ENCODE measurements at places on chromosomes 1 and 21. TPM values are rescaled to one million over a fixed set of nuclear protein-coding genes. Genes with fewer than 3 reads are reported as not detected.

DNA sequence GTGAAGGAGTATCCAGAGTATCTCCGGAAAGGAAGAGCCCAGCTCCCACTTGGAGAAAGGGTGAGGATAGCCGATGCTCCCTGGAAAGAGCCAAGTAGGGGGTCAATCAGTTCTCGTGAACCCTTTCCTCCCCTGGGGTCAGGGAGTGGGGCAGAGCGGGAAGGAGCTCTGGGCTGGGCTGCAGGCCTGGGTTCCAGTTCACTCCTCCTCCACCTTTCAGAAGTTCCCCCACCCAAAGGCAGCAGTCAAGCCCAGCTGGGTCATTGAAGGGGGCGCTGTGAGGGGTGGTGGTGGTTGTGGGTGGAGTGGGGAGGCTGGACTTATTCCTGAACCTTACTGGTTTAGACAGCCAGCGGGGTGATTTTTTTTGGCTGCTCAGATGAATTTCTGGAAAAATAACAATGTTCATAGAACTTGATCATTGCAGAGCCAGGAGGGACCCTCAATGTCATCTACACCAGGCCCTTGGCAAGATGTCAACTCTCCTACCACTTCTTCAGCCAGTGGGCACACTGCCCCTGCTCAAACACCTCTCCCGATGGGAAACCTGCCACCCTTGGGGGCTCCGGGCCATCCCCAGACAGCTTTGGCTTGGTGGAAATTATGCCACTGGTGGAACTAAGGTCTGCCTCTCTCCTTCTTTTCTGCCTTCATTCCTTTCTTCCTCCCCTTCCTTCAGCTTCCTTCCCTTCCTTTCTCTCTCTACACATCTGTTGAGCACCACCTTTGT lies 235.8 kb downstream of the TRABD2B start:
- no peaks in the 10 kb centered on the region for H3K27me3 ChIP-seq
- no peak for DNase-seq
- no peaks in the 10 kb centered on the region for H3K4me1 ChIP-seq
- no peak overlapping the region for H3K27ac ChIP-seq

DNA sequence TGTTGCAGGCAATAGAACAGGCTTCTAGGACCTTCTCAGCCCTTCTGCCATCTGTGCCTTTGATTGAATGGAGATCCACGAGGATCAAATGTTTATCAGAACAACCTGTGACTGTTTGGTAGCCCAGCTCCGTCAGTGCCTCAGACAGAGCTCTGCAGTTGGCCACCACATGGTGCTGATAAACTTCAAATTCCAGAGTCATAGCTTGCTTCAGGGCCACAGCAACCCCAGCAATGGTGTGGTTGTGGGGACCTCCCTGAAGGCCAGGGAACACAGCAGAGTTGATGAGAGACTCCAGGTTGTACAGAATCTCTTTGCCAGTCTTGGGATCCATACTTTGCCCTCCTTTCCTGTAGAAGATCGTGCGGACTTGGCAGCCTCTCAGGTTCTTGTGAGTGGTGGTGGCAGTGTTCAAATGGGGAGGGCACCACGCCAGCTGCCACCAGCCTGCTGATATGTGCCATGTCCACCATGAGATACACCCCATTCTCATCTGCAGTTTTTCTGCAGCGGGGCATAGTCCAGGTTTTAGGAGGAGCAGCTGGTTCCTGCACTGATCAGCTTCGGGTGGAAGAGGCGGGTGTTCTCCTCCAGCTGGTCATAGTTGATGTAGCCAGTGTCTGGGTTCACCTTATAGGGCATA lies 82.9 kb upstream of the ARTN start:
- H3K4me3 ChIP-seq = no peak overlapping the region
- no peaks in the 10 kb centered on the region for H3K27me3 ChIP-seq
- no peak overlapping the region for H3K27ac ChIP-seq
- DNase-seq = no peak
- H3K36me3 ChIP-seq = no peaks in the 10 kb centered on the region

DNA sequence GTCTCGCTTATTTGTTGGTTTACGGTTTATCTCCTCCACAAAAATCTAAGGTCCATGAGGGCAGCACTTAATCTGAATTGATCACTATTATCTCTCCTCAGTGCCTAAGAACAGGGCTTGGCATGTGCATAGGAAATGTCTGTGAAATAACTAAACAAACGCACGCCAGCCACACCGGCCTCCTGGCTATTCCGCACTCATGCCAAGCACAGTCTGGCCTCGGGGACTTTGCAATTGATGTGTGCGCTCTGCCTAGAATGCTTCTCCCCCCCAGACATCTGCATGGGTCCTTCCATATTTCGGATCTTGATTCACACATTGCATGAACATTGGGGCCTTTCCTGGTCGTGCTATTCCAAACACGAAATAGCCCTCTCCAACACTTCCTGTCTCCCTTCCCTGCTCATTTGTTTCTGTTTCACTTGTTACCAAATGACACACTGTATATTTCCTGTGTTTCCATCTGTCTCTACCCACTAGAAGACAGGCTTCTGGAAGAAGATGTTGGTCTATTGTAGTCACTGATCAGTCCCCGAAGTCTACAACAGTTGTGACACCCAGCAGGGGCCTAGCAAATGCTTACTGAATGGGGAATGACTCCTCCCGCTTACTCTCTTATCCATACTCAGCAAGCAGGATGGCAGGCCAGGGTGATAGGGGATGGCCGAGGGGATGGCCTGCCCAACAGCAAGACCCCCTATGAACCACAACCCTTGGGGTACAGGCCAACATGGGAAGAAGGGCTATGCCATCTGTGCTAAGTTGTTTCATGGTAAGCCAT lies 93.9 kb downstream of the GLIS1 start:
- no peak overlapping the region for H3K4me3 ChIP-seq
- DNase-seq = no peak
- no peaks in the 10 kb centered on the region for H3K36me3 ChIP-seq

DNA sequence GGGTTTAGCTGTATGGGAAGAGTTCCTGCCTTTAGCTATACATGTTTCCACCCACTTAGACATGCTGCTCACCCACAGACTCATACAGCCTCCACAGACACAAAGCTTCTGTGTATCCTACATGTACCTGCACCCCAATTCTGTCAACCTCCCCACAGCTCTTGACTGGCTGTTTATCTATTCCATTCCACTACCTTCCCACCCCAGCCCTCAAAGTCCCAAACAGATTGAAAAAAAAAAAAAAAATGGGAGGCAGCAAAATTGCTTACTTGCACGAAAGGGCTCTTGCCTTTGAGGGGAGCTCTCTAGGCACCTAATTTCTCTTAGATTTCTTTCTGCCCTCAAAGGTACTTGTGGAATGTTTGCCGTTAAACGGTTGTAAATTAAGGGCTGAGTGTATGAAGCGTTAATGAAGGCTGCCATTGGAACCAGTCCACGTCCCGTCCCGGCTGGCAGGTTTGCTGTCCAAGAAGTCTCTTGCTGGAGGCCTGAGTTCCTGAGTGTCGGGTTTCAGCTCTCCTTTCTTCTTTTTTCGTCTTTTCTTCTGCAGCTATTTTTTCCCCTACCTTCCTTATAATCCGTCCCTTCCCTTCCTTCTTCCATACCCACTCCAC lies 43.6 kb downstream of the PBX1 start:
- no peaks in the 10 kb centered on the region for H3K27me3 ChIP-seq
- no peaks in the 10 kb centered on the region for H3K36me3 ChIP-seq
- H3K4me1 ChIP-seq = peaks cover 18% of the 10 kb centered on the region

DNA sequence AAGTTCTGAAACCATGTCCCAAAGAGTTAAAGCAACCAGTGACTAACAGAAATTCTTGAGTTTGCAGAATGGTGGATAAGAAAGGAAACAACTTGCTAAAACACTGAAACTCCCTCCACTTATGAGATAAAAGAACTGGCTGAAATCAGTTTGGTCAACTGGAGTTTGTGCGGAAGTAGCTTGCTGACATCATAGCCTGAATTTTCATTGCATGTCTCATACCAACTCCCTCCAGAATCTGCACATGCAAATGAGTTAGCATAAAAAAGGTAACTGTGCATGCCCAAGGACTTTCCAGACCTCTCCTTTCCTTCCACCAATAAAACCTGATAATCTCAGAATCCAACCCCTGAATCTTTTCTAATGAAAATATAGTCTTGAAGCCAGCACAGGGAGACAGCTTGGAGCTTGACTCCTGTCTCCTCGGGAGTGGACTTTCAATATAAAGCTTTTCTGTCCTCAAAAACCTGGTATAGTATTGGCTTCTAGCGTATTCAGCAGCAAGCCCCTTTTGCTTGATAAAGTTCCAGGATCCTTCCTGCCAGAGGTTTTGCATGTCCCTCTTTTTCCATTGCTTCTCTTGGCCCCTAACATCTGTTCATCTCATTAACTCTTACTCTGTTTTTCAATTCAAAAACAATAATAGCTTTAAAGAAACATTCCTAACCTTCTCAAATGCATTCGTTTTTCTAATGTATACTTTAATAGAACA lies 785.8 kb upstream of the ADGRL4 start:
- H3K4me1 ChIP-seq = no peaks in the 10 kb centered on the region
- no peaks in the 10 kb centered on the region for H3K27me3 ChIP-seq
- H3K4me3 ChIP-seq = no peak overlapping the region
- H3K36me3 ChIP-seq = no peaks in the 10 kb centered on the region
- no peak overlapping the region for H3K27ac ChIP-seq
- no peak for DNase-seq

DNA sequence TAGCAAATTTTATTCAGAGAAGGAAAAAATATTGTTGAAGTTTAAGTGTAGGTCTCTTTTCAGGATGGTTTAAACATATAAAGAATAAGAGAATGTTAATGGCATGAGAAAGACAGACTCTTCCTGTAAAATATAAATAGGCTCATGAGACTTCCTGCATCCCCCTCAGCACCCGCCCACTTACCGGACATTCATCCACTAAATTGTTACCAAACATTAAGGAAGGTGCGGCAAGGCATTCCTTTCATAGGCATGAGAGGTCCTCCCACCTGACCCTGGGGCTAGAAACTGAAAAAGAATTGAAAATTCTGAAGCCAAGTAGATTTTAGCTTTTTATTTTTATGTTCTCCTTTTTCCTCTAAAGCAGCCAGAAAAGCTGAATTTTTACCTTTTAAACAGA lies 10.6 kb upstream of the USP1 start:
- no peak for DNase-seq
- no peaks in the 10 kb centered on the region for H3K36me3 ChIP-seq
- no peak overlapping the region for H3K4me3 ChIP-seq
- H3K27ac ChIP-seq = no peak overlapping the region
- H3K27me3 ChIP-seq = no peaks in the 10 kb centered on the region

DNA sequence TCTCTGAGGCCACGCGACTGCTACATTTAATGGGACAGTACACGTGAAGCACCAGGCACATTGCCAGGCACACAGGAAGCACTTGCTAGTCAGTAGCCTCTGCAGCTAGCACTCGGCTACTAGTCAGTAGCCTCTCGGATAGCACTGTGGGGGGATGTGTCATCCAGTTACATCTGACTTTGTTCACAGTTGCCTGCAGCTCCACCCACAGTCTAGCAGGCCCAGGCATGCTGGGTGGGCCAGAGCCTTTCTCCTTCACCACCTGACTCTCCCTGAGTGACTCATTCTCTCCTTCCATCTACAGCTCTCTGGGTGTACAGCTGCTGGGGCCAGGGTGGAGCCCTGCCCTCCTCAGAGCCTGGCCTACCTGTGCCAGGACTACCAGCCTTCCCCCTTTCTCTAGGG lies 51.5 kb downstream of the PTPRF start:
- H3K36me3 ChIP-seq = no peaks in the 10 kb centered on the region
- H3K4me3 ChIP-seq = no peak overlapping the region
- H3K27me3 ChIP-seq = no peaks in the 10 kb centered on the region
- no peak overlapping the region for H3K27ac ChIP-seq
- no peaks in the 10 kb centered on the region for H3K4me1 ChIP-seq

GRCh38 chr1:108600504-108600903 lies 40.6 kb downstream of the EEIG2 start:
- H3K27ac ChIP-seq = no peak overlapping the region
- H3K27me3 ChIP-seq = no peaks in the 10 kb centered on the region

DNA sequence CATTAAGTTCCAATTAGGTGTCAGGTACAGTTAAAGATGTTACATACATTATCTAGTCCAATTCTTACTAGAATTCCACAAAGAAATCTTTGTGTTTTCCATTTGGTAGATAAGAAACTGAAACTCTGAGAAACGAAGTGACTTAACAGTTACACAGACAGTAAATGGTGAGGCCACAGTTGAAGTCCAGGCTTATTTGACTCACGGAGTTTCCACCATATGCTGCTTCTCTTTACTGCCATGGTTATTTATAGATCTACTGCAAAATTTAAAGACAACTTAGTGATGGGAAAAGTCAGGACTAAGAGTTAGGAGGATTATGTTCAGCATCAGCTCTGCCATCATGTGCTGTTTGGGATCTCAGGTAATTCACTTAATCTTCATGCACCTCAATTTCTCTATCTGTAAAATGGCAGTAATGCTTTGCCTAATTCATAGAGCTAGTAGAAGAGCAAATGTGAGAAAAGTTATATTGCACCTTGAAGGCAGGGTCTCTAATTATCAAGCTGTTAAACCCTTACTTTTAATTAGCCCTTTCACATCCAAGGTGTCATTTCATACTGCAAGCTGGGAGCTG lies 26.2 kb upstream of the SAMSN1 start:
- no peaks in the 10 kb centered on the region for H3K36me3 ChIP-seq
- no peaks in the 10 kb centered on the region for H3K4me1 ChIP-seq
- no peak overlapping the region for H3K27ac ChIP-seq

DNA sequence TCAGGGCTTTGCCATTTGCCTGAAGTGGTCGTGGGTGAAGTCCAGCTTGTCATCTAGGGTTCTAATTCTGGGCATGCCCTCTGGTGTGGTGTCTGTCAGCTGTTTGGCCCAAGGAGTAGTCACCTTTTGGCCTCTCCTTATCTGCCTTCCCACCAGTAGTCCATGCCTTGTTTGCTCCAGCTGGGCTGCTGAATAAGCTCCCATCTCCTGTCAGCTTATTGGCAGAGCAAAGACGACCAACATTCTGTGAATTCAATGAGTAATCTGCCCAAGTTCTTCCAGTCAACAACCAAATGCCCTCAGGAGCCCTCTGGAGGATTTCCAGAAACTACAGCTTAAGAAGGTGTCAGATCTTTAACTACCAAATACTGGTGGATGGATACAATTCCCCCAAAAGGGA lies 7.0 kb downstream of the BCAN start:
- peaks cover 13% of the 10 kb centered on the region for H3K27me3 ChIP-seq
- H3K4me3 ChIP-seq = no peak overlapping the region

- H3K4me1 ChIP-seq = peaks cover 2% of the 10 kb centered on the region
- no peaks in the 10 kb centered on the region for H3K27me3 ChIP-seq
- H3K4me3 ChIP-seq = no peak overlapping the region
- DNase-seq = peak; percentile 20
Observed at GRCh38 chr1:68347415-68347814, 102.3 kb downstream of the RPE65 start.

DNA sequence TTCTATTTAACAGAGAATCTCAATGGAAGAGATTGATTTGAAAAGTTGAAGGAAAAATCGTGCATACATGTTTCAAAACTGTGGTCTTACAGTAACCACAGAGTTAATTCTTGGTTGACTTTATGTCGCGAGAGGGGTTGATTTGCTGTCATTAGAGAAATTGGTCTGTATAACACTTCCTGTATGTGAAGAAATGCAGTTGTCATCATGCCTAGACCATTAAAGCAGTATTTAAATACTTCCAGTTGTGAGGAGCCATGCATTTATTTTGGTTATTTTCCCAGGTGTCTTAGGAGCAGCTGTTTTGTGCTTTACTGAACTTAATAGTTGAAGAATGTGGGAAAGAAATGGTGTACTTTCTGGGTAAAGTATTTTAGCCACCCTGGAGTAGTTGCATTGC lies 76.2 kb downstream of the NFIA start:
- H3K4me3 ChIP-seq = no peak overlapping the region
- no peak overlapping the region for H3K27ac ChIP-seq
- DNase-seq = no peak
- no peaks in the 10 kb centered on the region for H3K27me3 ChIP-seq

CD1E gene
- total RNA-seq = not detected

MYOM3 gene
- 0.18 TPM for total RNA-seq

EDARADD gene
- total RNA-seq = 0.22 TPM

TMEM82 gene
- not detected for total RNA-seq

HORMAD1 gene
- total RNA-seq = not detected

CFHR2 gene
- total RNA-seq = not detected

FBXO2 gene
- 9.5 TPM for total RNA-seq
